ENCODE measurements at places on chromosomes 5 and 9.

DNA sequence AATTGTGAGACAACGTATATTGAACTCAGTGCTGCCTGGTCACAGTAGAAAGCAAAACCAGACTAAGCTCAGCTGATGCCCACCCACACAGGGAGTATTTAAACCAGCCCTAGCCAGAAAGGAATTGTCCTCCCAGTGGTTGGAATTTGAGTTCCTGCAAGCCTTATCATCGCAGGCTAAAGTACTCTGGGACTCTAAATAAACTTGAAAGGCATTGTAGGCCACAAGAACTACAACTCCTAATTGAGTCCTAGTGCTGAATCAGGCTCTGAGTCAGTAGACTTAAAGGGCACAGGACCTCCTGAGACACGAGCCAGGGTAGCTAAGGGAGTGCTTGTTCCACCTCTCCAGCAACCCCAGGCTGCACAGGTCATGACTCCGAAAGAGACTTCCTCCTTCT is 171.4 kb downstream of the MCTP1 start:
- DNase-seq: peak; percentile 40

DNA sequence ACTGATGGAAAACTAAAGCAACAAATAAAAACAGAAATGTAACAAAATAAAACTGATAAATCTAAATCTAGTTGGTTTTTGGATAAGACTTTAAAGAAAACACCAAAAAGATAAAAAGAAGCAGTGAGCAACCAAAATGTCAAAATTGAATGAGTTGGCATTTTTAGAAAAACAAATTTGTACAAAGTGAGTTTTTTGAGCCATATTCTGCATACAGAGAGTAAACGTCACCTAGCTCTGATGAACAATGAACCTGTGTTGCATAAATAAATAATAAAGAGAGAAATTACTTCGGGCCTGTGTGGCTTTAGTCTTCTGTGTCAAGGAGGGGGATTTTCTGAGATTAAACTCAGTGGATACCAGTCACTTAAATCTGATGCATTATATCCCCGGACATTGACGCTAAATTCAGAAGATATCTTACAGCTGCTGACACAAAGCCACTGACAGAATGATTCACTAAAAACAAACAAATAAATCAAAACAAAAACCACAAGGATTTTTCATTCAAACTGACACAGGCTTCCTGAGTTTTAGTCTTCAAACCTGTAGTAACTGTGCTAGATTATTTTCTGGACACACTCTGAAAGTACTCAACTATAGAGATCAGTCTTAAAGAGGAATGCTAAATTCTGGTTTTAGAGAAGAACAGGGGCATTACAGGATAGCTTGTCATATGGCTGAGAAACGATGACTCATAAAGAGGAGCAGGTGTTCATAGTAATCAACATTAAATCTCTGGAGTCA is 403.5 kb upstream of the ST8SIA4 start:
- no peak for DNase-seq

GRCh38 chr5:126137891-126138280 is 285.3 kb upstream of the GRAMD2B start:
- DNase-seq: peak; percentile 27

- no peak for DNase-seq
Measured at GRCh38 chr9:132201780-132202703, 40.2 kb downstream of the NTNG2 start.

DNA sequence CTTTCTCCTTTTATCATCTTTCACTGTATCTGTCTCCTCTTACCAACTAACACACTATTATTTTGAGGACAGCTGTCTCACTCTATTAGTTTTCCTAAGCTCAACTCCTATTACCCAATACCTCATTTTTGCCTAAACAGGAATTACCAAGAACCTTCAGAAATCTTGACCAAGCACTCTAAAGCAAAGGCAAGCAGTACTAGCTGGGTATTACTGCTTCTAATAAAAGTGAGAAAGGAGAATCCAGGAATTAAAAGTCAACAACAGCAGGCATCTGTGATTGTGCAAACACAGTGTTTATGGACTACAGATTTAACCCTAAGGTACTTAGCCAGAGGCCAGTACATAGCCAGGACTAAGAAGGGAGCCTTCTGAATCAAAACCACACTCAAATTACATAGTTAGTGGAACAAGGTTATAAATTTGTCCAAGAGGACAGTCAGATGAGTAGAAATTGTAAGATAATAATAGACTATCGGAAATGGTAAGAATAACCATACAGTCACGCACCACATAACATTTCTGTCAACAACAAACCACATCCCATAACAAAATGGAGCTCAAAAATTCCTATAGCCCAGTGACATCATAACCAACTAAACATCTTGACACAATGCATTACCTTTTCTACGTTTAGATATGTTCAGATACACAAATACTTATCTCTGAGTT is 8.3 kb downstream of the RFX3 start:
- no peak for DNase-seq

DNA sequence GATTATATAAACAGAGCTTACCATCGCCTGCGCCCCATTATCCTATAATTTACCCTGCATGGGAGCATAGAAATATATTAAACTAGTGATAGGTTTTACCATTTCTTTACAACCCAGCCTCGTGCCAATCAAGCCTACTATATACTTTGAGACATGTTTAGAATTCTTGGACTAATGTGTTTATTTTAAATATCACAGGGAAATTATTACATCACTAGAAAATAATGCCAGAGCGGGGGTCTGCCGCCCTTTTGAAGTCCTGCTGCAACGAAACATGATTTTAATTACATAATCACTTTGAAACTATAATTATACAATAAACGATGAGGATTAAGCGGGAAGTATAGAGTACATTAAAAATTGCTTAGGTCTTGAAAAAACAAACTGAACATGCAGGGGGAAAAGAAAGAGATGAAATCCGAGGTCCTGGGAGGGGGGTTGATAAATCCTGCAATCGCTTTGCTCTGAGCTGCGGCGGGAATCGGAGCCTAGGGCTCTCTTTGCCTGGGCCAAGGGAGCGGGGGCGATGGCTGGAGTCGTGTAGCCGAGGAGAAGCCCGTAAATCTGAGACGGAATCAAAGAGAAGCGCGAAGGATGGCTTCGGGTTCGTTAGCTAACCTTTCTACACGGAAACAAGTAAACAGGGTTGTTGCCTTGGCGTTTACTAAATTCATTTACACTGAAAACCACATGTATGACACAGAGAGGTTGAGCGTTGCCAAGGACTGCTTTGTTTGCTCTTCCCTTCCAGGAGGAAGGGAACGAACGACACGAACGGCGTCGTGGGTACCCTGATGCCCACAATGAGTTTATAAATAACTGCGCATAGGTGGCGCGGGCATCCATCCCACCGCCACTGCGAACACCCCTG is 127.6 kb downstream of the TMEM174 start:
- no peak for DNase-seq

DNA sequence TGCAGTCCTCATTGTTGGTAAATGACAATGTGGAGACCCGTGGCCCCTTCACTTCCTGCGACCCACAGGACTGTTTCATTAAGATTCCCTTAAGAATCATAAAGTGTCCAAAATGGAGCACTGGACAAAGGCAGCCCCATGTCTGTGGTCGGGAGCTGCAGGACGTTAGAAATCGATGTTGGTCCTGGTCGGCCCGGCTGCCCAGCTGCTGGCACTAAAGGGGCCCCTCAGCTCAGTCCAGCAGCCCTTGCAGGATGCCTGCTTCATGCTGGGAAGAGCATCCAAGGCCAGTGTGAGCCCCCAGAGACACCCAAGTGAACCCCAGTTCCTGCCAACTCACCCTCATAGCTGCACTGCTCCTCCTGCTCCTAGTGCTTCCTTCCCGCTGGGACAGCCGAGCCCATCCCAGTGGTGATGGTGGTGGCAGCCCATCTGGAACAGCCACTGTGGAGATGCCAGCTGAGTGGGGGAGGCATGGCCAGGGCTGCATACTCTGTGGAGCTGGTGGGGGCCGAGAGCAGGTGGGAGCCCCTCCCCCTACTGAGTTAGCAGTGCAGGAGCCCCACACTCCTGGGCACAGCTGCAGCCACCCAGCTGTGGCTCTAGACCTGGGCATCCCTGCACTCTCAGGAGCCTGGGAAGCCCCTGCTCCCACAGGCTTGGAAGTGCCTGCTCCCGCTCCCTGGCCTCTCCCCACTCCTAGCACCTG is 168.0 kb upstream of the IRX2 start:
- DNase-seq: no peak

GRCh38 chr9:87322840-87323635 is 174.6 kb upstream of the DAPK1 start:
- peak; percentile 45 for DNase-seq

- no peak for DNase-seq
Measured at GRCh38 chr5:131142970-131143617, 22.0 kb downstream of the HINT1 start.

GRCh38 chr9:16884373-16884772 is 13.9 kb upstream of the BNC2 start:
- DNase-seq: no peak

DNA sequence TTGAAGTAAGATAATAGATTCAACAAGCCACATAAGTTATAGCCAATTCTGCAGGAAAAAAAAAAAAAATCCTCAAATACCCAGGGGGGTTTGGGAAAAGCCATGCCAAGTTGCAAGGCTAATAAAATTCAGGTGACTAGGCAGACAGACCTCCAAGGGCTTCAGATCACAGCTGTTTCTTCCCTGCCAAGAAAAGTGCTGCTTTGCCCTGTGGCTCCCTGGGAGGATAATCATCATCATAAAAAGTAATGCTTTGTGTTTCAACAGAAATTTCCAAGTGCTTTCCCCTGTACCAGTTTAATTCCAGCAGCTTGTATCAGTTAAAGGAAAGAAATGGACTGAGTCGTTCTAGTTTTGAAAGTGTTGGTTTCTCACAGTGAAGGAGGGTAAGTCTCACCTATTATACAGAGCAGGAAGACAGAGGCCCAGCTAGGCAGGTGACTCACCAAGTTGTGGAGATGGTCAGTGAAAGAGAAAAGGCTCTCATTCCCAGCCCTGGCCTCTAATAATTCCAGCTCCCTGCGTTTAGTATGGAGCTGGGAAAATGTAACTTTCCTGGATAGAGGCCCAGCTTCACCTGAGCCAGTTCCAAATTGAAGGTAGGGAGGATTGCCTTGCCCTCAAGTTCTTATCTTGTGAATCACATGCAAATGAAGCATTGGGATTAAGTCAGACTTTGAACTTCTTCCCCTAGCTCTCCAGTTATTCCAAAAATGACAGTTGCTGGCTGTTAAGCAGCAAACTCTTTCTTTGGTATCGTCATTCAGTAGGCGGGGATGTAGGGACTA is 263.4 kb downstream of the GRIA1 start:
- DNase-seq: no peak

- no peak for DNase-seq
Measured at GRCh38 chr9:19511694-19512093, 102.9 kb downstream of the ACER2 start.

- DNase-seq: no peak
Measured at GRCh38 chr5:177083357-177083756, 3.4 kb upstream of the FGFR4 start.

GRCh38 chr5:87437724-87438123 is 25.0 kb upstream of the CCNH start:
- no peak for DNase-seq
